ENCODE measurements at places on chromosomes 5 and 9.

- DNase-seq, result no peak
- peaks cover 12% of the 10 kb centered on the region for H3K4me1 ChIP-seq
- H3K4me3 ChIP-seq, result no peak overlapping the region
- no peak overlapping the region for H3K27ac ChIP-seq
Measured at GRCh38 chr9:127402401-127403090, 5.6 kb downstream of the SLC2A8 start.

DNA sequence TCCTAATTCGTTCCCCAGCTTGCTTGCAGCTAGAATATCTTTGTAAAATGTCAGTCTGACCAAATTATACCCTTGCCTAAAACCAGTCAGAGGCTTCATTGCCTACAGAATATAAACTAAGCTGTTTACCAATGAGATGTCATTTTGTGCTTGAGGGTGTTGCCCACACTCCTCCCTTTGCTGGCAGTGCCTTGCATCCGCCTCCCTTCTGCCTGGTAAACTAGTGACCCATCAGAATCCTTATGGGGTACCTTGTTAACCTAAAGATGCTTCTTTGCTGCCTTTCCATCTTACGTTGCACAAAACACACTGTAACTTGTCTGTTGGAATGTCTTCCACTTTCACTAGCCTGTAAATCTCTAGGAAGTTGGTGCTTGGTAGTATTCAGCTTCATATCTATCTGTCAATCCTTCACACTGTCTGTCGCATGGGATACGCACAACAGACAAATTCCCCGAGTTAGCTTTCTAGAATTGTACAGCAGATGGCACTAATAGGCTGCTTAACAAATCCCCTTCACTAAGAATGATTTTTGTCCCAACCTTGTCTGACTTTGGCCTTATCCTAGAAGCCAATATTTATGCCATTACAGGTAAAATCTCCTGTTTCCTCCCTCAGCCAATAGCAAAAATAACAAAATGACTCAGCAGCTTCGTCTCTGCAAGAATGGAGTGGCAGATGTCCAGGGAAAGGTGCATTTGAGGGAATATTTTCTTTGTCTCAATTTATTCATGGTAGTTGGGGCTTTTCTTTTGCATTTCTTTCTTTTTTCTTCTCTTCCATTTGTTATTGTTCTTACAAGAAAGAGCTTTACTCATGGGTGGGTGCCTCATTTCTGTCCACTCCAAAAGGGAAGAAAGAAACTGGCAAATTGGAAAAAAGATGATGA lies 3.0 kb downstream of the NUDT2 start:
- H3K4me1 ChIP-seq, result peaks cover 17% of the 10 kb centered on the region
- no peaks in the 10 kb centered on the region for H3K36me3 ChIP-seq
- no peak overlapping the region for H3K4me3 ChIP-seq
- H3K27me3 ChIP-seq, result no peaks in the 10 kb centered on the region
- no peak overlapping the region for H3K27ac ChIP-seq
- DNase-seq, result no peak

GRCh38 chr9:2386566-2386965 lies 235.0 kb upstream of the VLDLR start:
- no peak overlapping the region for H3K4me3 ChIP-seq
- no peaks in the 10 kb centered on the region for H3K4me1 ChIP-seq
- DNase-seq, result no peak
- no peaks in the 10 kb centered on the region for H3K27me3 ChIP-seq

DNA sequence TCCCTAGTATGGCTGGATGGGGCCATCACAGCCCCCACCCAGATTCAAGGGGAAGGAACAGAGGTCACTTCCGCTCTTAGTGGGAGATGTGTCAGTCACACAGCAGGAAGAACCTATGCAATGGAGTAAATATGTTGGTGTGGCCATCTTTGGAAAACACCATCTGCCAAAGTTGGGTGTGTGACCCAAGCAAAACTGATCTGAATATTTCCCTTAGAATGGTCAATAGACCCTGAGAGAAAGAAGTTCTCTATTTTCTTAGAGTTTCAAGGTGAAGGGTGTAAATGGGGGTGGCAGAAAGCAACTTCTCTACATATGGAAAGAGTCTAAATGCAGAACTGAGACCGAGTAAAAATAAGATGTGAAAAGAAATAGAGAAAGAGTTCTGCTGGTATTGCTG lies 212.7 kb downstream of the ESM1 start:
- H3K36me3 ChIP-seq, result no peaks in the 10 kb centered on the region
- H3K4me1 ChIP-seq, result peaks cover 6% of the 10 kb centered on the region
- peak overlapping the region; percentile 42 for H3K27ac ChIP-seq
- no peak overlapping the region for H3K4me3 ChIP-seq
- H3K27me3 ChIP-seq, result no peaks in the 10 kb centered on the region
- DNase-seq, result no peak

GRCh38 chr5:61534481-61535267 lies 202.6 kb downstream of the ZSWIM6 start:
- H3K27me3 ChIP-seq, result no peaks in the 10 kb centered on the region
- no peak overlapping the region for H3K27ac ChIP-seq
- H3K4me3 ChIP-seq, result no peak overlapping the region
- no peaks in the 10 kb centered on the region for H3K4me1 ChIP-seq

DNA sequence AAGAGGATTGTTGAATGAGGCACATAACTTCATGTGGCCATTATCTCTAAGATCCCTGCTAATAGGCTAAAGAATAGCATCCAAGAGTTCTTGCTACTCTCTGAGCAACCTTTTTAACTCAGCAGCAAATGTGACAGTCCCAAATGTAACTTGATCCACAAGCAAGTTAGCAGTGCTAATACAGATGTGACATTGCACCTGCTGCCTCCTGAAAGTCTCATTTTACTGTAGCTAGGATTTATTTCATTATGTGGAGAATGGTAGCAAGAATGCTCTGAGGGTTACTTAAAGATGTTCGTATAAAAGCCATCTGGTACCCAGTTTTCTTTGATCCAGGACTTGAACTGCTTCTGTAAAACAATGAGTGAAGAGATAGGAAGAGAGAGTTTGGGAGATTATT lies 45.8 kb downstream of the CDH10 start:
- no peaks in the 10 kb centered on the region for H3K36me3 ChIP-seq
- no peak overlapping the region for H3K4me3 ChIP-seq
- no peak overlapping the region for H3K27ac ChIP-seq
- H3K27me3 ChIP-seq, result no peaks in the 10 kb centered on the region
- H3K4me1 ChIP-seq, result no peaks in the 10 kb centered on the region
- no peak for DNase-seq

DNA sequence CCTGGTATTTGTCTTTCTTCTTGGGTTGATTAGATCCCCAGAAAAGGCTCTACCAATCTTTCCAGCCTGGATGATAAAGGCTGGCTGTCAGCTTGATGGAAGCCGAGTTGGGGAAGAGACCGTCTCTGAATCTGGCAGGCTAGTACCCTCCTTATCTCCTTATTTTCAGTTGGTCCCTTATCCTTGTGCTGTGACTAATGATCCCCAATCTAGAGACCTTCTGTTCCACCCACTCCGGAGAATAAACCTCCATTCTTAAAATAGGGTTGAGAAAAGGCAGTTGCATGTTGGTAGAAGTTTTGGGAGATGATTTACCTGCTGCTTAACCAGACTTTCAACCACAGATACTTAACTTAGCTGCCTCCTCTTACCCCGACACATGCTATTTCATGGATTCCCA lies 52.3 kb downstream of the PRKACG start:
- no peaks in the 10 kb centered on the region for H3K36me3 ChIP-seq
- no peaks in the 10 kb centered on the region for H3K4me1 ChIP-seq
- no peak overlapping the region for H3K4me3 ChIP-seq
- H3K27me3 ChIP-seq, result no peaks in the 10 kb centered on the region

GRCh38 chr9:129458155-129458661 lies 162.7 kb downstream of the C9orf50 start:
- H3K4me3 ChIP-seq, result no peak overlapping the region
- no peaks in the 10 kb centered on the region for H3K36me3 ChIP-seq
- peaks cover 61% of the 10 kb centered on the region for H3K4me1 ChIP-seq
- DNase-seq, result peak; percentile 59
- H3K27ac ChIP-seq, result peak overlapping the region; percentile 90

DNA sequence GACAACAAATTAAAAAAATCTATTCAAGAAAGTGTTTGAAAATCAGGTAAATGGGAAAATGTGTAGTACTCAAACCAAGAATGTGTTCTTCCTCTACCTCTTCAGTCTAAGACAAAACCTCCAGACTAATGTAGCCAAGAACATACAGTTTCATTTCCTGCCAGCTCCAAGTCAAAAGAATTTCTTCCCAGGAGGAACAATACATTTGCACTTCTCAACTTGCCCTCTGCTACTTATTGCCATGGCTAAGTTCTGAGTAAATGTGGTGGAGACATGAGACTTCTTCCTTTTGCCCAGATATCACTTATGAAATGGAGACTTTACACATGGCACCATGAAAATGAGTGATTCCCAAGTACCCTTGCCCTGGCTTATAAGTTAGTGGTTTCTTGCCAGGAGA lies 2112.2 kb upstream of the C9orf72 start:
- H3K4me3 ChIP-seq, result no peak overlapping the region
- DNase-seq, result no peak
- no peaks in the 10 kb centered on the region for H3K36me3 ChIP-seq
- no peaks in the 10 kb centered on the region for H3K27me3 ChIP-seq
- no peaks in the 10 kb centered on the region for H3K4me1 ChIP-seq
- no peak overlapping the region for H3K27ac ChIP-seq

- no peak overlapping the region for H3K27ac ChIP-seq
- H3K27me3 ChIP-seq, result no peaks in the 10 kb centered on the region
- H3K36me3 ChIP-seq, result no peaks in the 10 kb centered on the region
- no peak for DNase-seq
- no peak overlapping the region for H3K4me3 ChIP-seq
- no peaks in the 10 kb centered on the region for H3K4me1 ChIP-seq
Measured at GRCh38 chr5:174617910-174618309, 106.5 kb upstream of the MSX2 start.

DNA sequence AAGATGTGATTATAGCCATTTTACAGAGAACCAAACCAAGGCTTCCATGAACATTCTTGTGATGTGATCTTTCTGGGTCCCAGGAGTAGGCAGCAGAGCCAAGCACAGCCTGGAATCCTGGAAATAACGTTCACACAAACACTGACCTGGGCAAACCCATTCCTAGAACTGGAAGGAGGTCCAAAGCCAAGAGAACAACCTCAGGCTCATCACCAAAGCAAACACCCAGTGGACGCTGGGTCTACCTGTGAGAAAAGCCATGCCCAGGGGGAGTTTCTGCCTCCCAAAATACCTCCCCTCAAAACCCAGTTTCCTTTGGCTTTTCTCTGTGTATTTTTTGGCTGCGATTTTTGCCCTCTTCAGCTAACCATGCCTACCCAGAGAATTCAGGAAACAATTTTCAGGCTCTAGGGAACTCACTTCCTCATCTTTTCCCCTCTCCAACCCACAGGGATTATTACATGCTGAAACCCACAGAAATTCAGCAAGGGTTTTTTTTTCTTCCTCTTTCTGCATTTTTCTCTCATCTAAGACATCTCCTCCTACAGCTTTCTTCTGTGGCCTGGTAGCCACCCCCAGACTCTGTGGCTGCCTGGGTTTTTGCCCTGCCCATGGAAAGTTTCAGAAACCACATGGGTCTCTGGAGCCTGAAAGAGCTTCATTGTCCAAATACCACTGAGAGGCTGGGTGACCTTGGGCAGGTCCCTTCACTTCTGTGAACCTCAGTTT lies 75.0 kb downstream of the TNC start:
- no peaks in the 10 kb centered on the region for H3K4me1 ChIP-seq
- H3K4me3 ChIP-seq, result no peak overlapping the region
- peaks cover 2% of the 10 kb centered on the region for H3K27me3 ChIP-seq
- H3K36me3 ChIP-seq, result no peaks in the 10 kb centered on the region
- no peak overlapping the region for H3K27ac ChIP-seq

DNA sequence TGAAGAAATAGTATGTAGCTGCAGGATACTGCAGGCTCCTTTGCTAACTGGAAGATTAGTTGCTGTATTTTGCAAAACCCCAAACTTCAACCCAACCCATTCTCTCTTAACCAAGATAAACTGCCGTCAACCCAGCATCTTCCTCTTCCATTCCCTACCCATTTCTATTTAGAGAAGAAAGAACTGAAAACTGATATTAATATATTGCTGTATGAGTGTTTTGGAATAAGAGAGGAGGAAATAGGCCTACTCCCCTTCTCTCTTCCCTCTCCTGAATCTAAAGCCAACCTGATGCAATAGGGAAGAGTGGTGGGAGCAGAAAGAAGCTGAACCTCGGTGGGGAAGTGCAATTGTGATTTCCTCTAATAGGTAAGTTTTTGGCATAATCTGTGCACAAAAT lies 83.7 kb downstream of the TMEM215 start:
- no peak overlapping the region for H3K4me3 ChIP-seq
- no peak for DNase-seq
- no peaks in the 10 kb centered on the region for H3K4me1 ChIP-seq
- H3K36me3 ChIP-seq, result no peaks in the 10 kb centered on the region

DNA sequence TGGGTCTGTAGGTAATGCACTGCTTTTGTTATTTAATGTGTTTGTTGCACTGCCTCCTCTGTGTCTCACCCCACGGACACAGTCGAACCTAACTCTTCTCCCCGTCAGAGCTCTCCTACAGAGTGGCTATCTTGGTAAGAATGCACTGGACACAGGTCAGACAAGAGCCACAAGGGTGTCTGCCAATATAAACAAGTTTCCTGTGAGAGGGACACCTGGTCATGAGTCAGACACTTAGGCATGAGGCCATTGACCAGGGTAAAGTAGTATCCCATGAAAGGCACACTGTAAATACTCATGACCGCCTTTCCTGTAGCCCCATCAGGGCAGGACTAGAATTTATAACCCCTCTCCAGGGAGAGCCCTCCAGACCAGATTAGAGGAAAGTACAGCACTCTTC lies 115.5 kb downstream of the SLC12A2 start:
- no peak overlapping the region for H3K27ac ChIP-seq
- no peak for DNase-seq
- H3K36me3 ChIP-seq, result no peaks in the 10 kb centered on the region

DNA sequence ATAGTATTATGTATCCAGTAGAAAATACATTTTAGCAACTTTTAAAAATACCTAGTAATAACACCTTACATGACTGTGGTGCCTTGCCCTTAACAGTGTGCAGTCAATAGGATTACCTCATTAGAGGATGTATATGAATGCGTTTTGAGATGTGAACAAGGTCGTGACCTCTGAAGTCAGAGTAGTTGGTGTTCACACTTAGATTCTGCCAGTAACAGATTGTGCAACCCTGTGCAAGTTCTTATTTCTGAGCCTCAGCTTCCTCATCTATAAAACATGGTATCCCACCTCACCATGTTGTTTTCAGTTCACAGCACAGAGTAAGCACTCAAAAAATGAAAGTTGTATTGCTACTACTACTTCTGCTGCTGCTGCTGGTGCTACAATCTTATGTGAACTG lies 347.3 kb downstream of the KDM4C start:
- no peaks in the 10 kb centered on the region for H3K4me1 ChIP-seq
- DNase-seq, result no peak
- no peak overlapping the region for H3K27ac ChIP-seq
- no peak overlapping the region for H3K4me3 ChIP-seq

DNA sequence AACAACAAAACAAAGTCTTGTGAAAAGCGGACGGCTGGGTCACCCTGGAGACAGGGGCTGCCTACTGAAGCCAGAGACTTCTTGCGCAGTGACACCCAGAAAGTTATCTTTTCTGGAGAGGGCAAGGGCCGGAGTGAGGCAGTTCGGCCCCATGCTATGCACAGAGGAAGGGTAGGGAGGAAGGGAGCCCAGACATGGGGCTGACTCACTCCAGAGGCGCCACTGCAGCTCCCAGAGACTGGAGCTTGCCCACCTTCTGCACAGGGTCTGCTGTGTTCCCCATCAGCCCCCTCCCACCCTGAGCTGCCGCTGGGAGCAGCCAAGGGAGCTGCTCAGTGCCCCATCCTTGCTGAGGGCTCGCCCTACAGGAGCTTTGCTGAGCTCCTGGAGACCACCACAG lies 13.3 kb downstream of the SLC6A3 start:
- no peaks in the 10 kb centered on the region for H3K36me3 ChIP-seq
- no peaks in the 10 kb centered on the region for H3K27me3 ChIP-seq
- no peak for DNase-seq
- H3K27ac ChIP-seq, result no peak overlapping the region
